ENCODE measurements at places on chromosomes 1 and 21.

GRCh38 chr1:161398900-161399256 lies 31.2 kb upstream of the CFAP126 start:
- ATAC-seq = no peak

- ATAC-seq = no peak
Measured at GRCh38 chr21:15301736-15302135, 236.9 kb upstream of the NRIP1 start.

- no peak for ATAC-seq
Measured at GRCh38 chr1:114104949-114105348, 48.7 kb downstream of the SYT6 start.

- no peak for ATAC-seq
Measured at GRCh38 chr1:76687307-76688175, 179.7 kb upstream of the ST6GALNAC5 start.

DNA sequence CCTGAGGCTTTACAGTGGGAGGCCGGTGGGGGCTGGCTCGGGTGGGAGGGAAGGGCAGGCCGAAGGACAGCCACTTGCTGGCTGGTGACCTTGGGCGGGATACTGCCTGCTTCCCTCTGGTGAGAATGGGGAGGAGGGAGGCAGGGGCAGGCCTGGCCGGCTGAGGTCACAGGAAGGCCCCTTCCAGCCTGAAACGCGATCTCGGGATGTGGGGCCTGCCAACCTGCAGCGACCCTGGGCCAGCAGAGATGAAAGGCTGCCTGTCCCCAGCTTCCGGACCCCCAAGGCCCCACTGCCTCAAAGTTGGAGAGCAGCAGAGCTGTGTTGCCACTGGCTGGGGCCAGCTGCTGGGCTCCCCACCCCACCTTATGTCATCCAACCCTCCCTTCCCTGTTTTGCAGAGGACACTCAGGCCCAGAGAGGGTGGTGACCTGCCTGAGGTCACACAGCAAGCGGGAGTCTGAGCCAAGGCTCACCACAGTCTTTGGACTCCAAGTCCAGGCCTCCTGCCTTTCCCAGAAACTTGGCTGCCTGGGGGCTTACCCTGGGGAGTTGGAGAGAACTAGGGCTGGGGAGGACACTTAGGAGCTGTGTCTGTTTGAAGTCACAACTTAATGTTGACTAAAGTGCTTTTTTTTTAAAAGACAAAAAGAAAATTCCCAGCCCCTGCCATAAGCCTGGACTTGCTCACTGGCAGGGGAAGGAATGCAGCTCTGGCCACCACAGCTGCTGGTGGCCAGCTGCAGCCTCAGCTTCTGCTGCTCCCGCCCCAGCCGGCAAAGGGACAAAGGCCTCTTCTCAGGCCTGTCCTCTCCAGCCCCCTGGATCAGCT lies 14.8 kb upstream of the WASF2 start:
- ATAC-seq = peak; percentile 70

GRCh38 chr1:234429434-234429806 lies 49.6 kb downstream of the TARBP1 start:
- ATAC-seq = no peak

GRCh38 chr21:17900281-17900989 lies 81.3 kb upstream of the C21orf91 start:
- no peak for ATAC-seq

DNA sequence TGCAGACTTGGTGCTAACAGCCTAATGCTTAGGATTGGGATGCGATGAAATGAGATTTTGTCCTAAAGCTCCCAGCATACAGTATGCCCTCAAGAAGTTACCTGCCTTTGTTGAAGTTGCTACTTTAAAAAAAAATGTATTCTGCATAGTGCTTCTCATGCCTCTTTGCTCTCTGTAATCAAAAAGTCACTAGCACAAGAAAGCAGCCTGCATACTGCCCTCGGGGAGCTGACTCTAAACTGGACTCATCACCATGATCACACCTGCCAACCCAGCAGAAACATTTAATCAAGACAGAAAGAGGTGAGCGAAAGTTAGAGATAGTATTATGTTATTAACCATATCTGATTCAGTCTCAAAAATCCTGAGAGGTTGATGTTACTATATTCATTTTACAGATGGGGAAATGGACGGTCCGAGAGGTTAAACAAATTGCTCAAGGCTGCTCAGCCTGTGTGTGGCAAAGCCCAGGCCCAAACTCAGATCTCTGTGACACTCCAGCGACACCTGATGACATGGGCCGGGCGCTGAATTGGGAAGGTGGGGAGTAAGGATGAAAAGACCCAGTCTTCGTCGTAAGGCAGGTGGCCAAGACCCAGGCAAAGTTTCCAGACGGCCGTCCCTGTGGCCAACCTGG lies 1.1 kb downstream of the BATF3 start:
- ATAC-seq = no peak

GRCh38 chr1:58058323-58058722 lies 488.2 kb downstream of the OMA1 start:
- ATAC-seq = no peak

DNA sequence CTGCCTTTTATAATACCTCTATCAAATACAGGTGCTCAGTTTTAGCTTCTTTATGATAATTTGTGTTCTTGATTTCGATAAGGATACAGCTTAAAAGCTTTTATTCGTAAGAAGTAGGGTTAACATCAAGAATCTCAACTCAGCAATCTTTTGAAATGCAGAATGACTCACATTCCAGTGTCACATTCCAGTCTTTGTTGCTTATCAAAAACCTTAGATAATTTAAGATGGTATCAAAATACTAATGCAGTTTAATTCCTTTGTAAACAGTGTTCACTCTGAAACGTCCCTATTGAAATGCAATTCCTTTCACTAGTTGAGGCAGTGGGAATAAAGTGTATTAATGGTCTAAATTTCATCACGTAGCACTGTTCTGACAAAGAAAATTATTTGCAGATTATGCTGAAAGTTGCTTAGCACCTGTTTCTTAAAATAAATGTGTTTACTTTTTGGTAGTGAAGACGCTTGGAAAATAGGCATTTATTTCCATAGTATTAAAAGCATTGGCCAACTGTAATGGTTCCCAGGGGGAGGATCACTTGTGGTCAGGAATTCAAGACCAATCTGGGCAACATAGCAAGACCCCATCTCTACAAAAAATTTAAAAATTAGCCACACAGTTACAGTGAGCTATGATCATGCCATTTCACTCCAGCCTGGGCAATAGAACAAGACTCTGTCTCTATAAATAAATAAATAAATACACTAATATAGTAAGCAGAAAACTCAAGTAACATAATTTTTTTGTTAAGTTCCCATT lies 10.1 kb upstream of the CNN3 start:
- ATAC-seq = peak; percentile 35

DNA sequence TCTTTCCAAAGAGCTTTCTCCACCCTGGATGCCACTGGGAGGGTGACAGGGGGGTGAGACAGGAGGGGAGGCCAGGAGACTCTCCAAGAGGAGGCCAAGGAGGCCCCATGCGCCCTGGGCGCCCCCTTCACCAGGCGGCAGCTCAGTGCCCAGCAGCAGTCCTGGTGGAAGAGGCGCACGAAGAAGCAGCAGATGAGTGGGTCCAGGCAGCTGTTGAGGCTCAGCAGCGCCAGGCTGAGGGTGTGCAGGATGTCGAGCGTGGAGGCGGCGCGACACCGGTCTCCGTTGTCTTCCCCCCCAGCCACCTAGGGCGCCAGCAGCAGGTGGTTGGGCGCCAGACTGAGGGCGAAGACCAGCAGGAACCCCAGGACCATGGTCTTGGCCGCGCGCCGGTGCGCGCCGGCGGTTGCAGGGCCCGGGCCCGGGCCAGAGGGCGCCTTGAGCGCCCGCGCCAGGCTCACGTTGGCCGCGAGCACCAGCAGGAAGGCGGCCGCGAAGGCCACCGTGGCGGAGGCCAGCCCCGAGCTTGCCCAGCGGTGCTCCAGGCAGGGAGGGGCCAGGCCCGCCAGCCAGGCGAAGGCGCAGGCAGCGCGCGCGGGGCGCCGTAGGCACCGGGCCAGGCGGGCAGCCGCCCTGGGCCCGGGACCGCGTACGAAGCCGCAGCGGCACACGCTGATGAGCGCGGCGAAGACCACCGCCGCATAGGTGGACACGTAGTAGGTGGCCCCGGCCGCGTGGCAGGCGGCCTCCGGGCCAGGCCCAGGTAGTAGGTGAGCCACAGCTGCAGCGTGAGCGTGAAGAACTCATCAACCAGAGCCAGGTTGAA lies 8.6 kb downstream of the TMEM35B start:
- no peak for ATAC-seq

GRCh38 chr1:210291081-210291764 lies 37.5 kb upstream of the HHAT start:
- peak; percentile 1 for ATAC-seq

- ATAC-seq = no peak
Measured at GRCh38 chr1:35745124-35745730, 24.6 kb downstream of the CLSPN start.

GRCh38 chr1:19814244-19814661 lies 830 bp downstream of the RNF186 start:
- ATAC-seq = no peak

GRCh38 chr1:150516050-150516591 lies 569 bp downstream of the FALEC start:
- peak; percentile 38 for ATAC-seq

- no peak for ATAC-seq
Measured at GRCh38 chr1:36367066-36367465, 18.7 kb downstream of the STK40 start.

DNA sequence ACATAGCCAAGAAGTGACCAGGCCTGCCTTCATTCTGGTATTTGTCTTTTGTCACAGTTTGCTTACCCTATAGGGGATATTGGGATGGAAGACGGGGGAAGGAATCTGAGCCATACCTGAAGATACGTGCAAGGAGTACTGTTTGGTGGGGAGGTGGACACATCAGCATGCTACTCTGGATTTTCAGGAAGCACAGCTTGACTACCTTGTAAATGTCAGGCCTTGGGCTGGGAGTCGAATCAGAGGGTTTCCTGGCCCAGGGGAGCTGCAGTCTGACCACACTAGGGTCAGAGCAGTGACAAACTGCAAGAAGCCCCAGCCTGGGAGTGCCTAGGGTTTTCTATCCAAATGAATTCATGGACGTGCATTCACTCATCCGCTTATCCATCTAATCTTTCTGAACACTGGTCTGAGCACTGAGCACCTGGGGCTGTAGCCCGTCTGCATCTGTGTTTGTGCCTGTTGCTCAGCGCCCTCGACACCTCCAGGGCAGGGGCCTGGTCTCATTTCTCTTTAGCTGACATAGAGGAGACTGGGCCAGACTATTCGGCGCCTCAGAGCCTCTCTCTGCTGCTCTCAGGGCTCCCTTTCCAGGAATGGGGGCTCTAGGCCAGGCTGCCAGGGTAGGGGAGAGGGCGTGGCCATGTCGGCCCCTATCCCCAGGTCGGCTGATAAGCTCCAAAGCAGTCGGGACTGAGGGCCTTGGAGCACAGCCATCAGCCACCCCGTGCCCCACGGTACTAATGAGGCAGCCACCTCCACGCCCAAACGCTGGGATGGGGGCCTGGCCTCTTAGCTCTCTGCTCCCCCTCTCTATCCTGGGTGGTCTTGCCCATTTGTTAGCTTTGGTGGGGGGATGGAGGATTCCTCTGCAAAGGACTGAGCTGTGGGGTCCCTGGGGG lies 47.0 kb upstream of the SLC2A1 start:
- peak; percentile 72 for ATAC-seq

DNA sequence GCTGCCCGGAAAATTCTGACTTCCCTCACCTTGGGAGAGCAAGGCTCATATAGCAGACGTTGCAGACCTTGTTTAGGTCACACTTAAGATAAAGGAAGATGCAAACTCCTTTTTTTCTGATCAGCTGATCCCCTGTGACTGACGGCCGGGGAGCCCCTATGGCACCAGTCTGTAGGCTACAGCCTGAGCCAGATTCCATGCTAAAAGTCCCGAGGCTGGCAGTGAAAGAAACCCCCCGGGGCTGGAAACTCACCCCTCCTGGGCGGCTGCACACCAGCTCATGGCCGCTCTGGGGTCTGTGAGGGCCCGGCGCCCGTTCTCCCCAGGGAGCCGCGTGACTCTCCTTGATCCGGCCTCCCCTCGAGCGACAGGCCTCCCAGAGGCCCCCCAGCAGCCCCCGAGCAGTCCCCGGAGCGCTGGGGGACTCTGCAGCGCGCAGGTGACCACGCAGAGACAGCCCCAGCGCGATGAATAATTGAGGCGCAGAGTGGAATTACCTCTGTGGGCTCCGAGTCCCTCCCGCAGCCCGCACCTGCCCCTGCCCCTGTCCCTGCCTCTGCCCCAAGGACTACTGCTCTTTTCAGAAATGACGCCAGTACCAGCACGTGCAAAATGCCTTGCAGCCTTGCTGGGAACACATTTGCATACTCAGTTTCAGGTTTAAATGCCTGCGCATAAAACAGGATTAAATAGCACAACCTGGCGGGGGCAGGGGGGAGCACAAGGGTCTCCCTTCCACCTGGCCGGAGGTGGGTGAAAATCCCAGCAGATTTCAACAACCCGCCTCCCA lies 62.6 kb upstream of the CLDN14 start:
- no peak for ATAC-seq

- ATAC-seq = no peak
Measured at GRCh38 chr1:89280766-89281165, 8.1 kb upstream of the GBP5 start.

Measured in SK-N-SH treated with all-trans-retinoic acid at 6 μM for 48 hours (cell line).